ENCODE measurements at places on chromosomes 16 and 17.

GRCh38 chr16:62079236-62079635 is 43.0 kb upstream of the CDH8 start:
- DNase-seq: peak; percentile 26

DNA sequence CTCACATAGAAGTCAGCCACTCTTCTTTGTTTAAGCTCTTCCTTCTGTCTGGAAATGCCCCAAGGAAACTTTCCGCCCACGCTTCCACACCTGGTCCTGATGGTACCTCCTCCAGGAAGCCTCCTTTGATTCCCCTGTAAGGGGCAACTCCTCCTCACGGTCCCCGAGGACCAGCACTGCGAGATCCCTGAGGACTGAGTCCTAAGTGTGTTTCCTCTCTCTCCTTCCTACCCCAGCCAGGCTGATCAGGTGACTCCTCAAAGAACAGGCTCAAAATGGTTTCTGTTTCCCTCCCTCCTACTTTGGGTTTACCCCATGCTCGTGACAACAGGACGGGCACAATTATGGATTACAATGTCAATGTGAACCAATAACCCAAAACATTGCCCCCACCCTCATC is 63.0 kb upstream of the MED9 start:
- DNase-seq: no peak

- DNase-seq: no peak
Observed at GRCh38 chr16:17408955-17409441, 61.8 kb downstream of the XYLT1 start.

DNA sequence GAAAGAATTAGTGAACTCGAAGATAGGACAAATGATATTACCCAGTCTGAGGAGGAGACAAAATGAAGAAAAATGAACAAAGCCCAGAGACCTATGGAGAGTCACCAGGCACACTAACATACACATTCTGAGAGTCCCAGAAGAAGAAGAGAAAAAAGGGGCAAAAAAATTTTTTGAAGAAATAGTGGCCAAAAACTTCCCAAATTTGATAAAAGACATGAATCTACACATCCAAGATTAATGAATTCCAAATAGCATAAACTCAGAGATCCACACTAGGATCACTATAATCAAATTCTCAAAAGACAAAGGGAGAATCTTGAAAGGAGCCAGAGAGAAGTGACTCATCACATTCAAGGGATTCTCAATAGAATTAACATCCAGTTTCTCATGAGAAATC is 3.4 kb upstream of the OR4D1 start:
- DNase-seq: no peak

DNA sequence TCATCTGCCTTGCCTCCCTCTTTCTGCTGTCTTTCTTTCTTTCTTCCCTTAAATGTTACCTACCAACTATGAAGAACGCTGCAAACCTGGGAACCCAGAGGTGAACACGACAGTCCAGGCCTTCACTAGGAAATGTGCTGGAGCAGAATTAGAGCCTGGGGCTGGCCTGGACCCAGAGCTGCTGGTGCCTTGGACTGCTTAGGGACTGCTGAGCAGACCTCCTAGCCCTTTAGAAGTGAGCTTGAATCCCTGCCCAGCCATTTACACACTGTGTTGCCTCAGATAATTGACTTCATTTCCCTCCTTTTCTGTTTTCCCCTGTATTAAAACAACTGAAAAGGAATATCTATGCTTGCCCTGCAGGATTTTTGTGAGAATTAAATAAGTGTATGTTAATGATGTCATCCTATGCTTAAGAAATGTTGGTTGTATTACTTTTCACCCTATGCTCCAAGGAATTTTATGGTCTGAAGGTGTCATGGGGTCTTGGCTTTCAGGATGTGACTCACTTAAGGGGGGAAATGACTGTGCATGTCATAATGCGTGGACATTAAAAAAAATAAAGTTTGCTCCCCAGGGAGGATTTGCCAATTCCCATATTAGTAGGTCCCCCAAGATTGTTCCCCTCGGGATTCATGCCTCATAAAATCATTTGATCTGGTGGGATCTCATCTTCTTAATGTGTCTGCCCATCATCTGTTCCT is 11.5 kb downstream of the CDH13 start:
- no peak for DNase-seq

DNA sequence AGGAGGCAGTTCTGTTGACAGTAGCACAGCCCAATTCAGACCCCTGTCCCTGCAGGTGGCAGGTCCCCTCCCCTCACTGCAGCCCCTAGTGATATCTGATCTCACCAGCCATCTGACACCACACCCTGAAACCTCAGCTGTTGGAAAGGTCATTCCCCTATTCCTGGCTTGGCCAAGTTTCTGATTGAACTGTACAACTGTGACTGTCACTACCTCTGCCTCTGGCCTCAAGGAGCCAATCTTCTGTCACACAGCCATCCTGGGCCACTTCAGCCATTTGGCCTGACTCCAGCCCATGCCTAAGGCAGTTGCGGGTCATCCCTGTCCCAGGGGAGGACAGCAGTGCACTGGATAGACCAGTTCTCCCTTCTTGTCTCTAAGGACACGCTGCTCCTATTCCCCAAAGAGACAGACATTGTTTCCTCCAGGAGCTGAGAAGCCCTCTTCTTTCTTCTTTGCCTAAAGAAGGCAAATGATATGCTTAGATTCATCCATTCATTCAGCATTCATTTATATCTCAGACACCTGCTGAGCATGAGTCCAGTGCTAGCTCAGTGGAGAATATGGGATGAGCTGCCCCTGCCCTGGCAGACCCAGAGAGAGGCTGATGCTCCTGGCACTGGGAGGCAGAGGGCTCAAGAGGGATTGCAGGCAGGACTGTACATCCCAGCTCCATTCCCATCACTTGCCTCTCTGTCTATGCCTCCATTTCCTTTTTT is 4.6 kb upstream of the ALDOA start:
- peak; percentile 11 for DNase-seq

GRCh38 chr17:3335876-3336275 is 37.7 kb upstream of the OR3A1 start:
- no peak for DNase-seq

GRCh38 chr16:4345836-4346781 is 5.0 kb downstream of the PAM16 start:
- DNase-seq: peak; percentile 72

DNA sequence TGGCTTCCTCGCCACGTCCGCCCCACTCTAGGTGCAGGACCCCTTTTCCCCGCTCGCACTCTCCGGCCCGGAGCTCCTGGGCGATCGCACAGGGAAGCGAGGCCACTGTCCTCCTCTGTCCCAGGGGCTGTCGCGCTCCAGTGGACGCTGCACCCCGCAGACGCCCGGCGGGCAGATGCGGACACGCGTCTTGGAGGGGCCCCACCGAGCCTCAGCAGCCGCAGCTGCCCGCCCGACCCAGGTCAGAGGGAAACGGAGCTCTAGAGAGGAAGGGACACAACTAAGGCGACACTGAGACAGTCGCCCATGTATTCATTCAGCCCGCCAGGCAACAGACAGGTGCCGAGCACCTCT is 726 bp upstream of the SLC13A5 start:
- peak; percentile 40 for DNase-seq

DNA sequence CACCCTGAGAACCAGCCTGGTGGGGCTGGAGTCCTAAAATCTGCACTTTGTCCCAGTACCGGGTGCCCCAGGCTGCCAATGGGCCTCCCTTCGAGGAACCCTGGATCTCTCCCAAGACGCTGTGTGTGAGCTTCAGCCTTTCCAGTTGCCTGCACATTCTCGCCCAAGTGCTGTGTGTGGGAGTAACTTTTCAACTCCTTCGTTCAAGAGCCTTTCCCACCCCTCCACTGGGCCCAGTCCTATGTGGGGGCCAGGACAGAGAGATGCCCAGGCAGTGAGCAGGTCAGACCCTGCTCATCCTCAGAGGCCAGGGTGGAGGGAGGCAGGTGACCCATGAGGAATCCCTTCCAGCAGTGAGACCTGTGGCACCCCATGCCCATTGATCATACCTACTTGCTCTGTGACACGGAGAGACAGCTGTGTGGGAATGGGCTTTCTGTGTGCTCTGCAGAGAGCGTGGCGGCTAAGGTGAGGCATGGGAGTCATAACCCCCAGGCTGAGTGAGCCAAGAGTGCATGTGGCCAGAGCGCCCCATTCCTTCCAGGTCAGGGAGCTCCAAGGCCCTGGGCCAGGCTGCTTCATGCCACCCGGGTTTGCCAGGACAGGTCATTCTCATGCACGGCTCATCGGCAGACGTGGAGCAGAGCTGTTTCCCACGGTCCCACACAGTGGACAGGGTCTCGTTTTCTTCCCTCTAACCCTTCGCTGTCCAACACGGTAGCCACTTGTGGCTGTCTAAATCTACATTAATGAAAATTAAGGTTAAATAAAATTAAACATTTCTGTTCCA is 154.4 kb downstream of the CLEC16A start:
- no peak for DNase-seq

- DNase-seq: peak; percentile 2
Observed at GRCh38 chr17:11608396-11608795, 10.1 kb downstream of the DNAH9 start.

DNA sequence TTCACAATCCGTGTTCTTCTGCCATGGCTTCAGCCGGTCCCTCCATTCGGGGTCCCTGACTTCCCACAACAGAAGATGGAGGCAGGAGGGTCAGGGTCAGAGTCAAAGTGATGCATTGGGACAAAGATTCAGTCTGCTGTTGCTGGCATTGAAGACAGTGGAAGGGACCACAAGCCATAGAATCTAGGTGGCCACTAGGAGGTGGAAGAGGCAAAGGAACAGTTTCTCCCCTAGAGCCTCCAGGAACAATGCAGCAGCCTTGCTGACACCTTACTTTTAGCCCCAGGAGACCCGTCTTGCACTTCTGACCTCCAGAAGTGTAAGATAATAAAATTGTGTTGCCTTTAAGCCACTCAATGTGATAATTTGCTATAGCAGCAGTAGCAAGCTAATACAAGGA is 55.9 kb downstream of the MFSD11 start:
- peak; percentile 56 for DNase-seq

DNA sequence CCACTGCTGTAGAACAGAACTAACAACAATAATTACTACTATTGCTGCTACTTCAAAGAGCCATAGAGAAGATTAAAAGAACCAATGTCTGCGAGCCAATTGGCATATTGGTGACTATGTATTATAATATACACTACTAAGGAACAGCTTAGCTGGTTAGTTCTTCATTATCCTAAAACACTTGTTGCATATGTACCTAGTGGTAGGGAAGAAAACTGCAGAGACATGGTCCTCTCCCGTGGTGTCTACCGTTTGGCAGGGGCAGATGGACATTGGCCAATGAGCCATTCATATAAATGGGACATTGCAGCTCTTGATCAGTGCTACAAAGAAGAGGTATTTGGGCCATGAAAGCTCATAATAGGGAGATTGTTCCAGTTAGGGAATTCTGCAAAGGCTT is 46.4 kb upstream of the CLEC3A start:
- DNase-seq: no peak

GRCh38 chr17:36934144-36934691 is 3.1 kb upstream of the LHX1 start:
- peak; percentile 49 for DNase-seq

DNA sequence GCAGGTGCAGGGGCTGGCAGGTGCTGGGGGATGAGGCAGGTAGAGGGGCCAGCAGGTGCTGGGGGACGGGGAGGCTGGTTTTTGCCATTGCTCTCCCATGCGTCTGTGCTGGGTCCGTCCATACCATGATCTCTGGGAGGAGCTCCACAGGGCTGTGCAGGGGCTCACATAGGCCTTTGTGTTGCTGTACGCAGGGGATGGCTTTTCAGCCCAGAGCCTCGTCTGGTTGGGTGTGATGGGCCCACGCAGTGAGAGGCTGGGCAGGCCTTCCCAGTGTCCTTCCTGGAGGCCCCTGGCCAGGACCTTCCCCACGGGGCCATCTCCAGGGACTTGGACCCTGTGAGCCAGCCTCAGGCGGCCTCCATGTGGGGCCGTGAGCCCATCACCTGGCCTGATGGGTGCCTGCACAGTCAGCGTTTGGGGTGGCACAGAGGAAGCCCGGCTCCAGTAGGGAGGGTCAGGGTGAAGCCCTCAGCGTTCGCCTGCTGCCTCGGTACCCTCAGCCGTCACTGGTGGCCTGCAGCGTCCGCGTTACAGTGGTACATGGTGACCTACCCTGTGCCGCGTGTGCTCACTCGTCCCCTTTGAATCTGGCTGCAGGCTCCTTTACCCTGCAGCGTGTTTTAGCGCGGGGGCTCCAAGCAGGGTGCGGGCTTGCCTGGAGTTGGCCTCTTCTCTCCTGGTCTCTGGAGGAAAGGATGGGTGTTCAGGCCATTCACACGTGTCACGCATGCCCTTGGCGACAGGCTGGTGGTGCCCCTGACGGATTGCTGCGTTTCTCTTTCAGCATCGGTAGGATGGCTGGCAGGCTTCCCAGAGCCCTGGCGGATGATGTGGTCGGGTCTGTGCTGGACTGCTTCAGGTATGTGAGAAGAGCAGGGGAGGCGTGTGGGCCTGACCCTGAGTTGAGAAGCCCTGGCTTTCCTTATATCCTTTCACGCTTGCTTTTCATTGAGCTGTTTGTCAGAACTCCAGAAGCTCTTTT is 30.6 kb downstream of the ZNF750 start:
- no peak for DNase-seq

Measured in DMS53 (cell line).